ENCODE measurements at places on chromosomes 16 and 17. TPM values are rescaled to one million over a fixed set of nuclear protein-coding genes. Genes with fewer than 3 reads are reported as not detected.

The PMP22 gene
- 120 TPM for total RNA-seq

The GPR142 gene
- not detected for total RNA-seq

The DHX40 gene
- total RNA-seq = 38.6 TPM

The PRSS33 gene
- not detected for total RNA-seq

The SLC5A10 gene
- total RNA-seq = 0.67 TPM

The USP43 gene
- 0.93 TPM for total RNA-seq

The SLC6A4 gene
- total RNA-seq = not detected

The KRT39 gene
- not detected for total RNA-seq

The KRT12 gene
- total RNA-seq = not detected

The MYH1 gene
- not detected for total RNA-seq

The LLGL2 gene
- total RNA-seq = 2.5 TPM

The CCDC154 gene
- total RNA-seq = 2.8 TPM

The CTRB1 gene
- not detected for total RNA-seq

The PRDM7 gene
- total RNA-seq = 14.2 TPM

The HASPIN gene
- 6.5 TPM for total RNA-seq

The P2RX5 gene
- total RNA-seq = 1.3 TPM

The NPIPB13 gene
- total RNA-seq = 1.00 TPM

The KRTAP1-5 gene
- not detected for total RNA-seq

The SEZ6 gene
- not detected for total RNA-seq

The PEX12 gene
- 5.8 TPM for total RNA-seq

The PRSS22 gene
- not detected for total RNA-seq

The ANKFN1 gene
- total RNA-seq = not detected

The SULT1A2 gene
- total RNA-seq = not detected

The HOXB1 gene
- total RNA-seq = not detected

The FBXW10 gene
- total RNA-seq = 0.36 TPM

The PIMREG gene
- 72.3 TPM for total RNA-seq

The ATP2A1 gene
- total RNA-seq = 1.7 TPM

The ITGAD gene
- total RNA-seq = not detected

The TP53TG3 gene
- total RNA-seq = 0.36 TPM

The HOXB9 gene
- total RNA-seq = not detected

The KRTAP4-9 gene
- not detected for total RNA-seq

The GNAO1 gene
- total RNA-seq = 0.33 TPM

The FOXN1 gene
- total RNA-seq = not detected

The CDR2L gene
- 8.4 TPM for total RNA-seq

The NMRAL1 gene
- total RNA-seq = 119 TPM

The NBR1 gene
- total RNA-seq = 109 TPM

The TOM1L1 gene
- 66.6 TPM for total RNA-seq

The FASN gene
- 239 TPM for total RNA-seq

The SPEM3 gene
- not detected for total RNA-seq

The POLR2C gene
- 146 TPM for total RNA-seq

The PPP1R1B gene
- total RNA-seq = not detected

The KRT24 gene
- total RNA-seq = not detected

The SCN4A gene
- not detected for total RNA-seq

The PHOSPHO1 gene
- total RNA-seq = not detected
